ENCODE measurements at places on chromosomes 6 and 20.

GRCh38 chr20:44075191-44075949, 111.6 kb downstream of the JPH2 start:
- no peak for DNase-seq

GRCh38 chr20:52242237-52243230, 51.0 kb upstream of the ZFP64 start:
- no peak for DNase-seq

DNA sequence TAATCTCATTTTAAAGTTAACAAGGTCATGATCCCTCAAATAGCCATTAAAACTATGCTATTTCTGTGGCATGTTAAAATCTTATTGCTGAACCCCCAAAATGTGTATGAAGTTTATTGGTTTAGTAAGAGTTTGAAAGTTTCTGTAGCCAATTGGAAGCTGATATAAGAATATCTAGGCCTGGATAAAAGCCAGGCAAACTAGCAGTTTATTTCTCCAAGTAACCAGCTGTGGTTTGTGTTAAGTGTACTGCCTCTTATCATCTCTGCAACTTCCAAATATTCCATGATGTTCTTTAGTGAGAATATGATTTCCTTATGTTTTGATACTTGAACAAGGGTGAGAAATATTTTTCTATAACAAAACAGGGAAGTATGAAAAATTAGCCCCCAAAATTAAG, 76.7 kb downstream of the PRSS35 start:
- DNase-seq: no peak

- no peak for DNase-seq
These were observed 13.4 kb upstream of the NANP start for GRCh38 chr20:25637247-25637646.

- DNase-seq: peak; percentile 16
These were observed 60.3 kb downstream of the VTA1 start for GRCh38 chr6:142207265-142207877.

DNA sequence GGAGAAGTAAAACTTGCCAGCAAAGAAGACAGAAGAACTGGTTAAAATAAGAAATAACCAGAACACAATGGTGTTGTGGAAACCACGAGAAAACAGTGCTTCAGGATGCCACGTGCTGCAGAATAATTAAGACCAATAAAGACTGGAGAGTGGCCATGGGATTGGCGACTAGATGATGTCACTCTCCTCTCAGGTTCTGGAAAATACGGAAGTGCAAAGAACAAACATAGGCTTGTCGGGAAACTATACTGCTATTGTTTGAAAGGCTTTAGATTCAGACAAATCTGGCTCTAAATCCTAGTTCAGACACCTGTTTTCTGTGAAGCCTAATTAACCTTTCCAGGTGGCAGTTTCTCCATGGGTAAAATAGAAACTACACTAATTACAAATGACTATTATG, 138.4 kb upstream of the STXBP5 start:
- DNase-seq: no peak

GRCh38 chr20:48193627-48194425, 408.5 kb upstream of the SULF2 start:
- DNase-seq: no peak

DNA sequence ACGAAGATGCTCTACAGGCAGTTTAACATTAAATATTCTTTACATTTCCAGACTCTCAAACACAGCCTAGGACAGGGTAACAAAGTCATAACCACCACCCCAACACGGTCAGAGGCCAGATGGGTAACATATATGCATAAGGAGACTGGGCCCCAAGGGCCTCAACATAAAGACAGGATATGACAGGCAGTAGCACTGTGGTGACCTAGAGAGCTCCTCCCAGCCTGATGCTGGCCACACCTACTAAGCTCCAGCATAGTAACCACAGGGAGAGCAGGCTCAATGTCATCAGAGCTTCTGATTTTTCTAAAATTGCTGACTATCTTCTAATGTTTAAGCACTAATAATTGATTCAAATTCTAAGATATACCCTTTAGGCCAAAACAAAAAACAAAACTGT, 21.7 kb downstream of the SMLR1 start:
- DNase-seq: no peak

DNA sequence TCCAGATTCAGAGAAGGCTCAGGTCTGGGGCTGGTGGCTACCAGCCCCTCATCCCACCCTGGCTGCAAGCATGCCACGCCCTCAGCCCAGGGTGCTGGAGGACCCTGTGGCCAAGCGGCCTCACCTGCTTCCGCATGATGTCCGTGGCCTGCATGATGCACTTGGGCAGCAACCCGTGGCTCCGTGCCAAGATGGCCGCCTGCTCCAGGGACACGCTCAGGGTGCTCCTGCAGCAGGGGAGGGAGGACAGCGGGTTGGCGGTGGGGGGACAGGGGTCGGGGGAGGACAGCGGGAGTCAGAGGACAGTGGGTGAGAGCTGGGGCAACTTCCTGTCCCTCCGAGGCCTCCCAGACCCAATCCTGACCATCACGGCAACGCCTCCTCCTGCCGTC, 200.1 kb downstream of the PREX1 start:
- no peak for DNase-seq

DNA sequence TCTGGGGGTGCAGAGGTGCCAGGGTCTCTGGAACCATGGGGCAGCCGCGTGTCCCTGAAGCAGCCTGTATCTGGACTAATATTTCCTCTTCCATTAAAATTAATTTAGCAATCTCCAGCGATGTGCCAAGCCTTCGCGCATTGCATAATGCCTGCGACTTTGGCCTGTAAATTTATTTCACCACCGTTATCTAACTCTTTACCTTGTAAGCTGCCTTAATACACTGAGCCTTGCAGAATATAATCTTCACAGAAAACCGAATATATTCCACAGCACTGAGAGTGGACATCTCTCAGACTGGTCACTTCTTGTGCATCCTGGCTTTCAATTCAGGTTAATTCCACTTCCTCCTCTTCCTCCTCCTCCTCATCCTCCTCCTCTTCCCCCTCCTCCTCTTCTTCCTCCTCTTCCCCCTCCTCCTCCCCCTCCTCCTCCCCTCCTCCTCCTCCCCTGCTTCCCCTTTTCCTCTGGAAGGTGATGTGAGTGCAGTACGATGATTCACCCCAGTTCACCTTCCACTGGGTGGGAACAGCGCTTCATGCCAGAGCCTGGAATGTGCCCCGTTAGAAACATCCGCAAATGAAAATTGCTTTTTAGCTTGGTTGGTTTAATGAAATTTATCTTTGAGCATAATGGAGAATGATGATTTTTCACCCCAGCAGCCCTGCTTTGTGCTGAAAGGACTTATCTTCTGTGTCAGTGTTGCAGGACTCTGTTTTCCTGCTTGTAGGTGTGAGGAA, 101.4 kb downstream of the CDH4 start:
- DNase-seq: no peak

- DNase-seq: no peak
These were observed 77.9 kb upstream of the SALL4 start for GRCh38 chr20:51880188-51880587.

GRCh38 chr6:23006656-23007055, 437.3 kb downstream of the HDGFL1 start:
- DNase-seq: no peak

DNA sequence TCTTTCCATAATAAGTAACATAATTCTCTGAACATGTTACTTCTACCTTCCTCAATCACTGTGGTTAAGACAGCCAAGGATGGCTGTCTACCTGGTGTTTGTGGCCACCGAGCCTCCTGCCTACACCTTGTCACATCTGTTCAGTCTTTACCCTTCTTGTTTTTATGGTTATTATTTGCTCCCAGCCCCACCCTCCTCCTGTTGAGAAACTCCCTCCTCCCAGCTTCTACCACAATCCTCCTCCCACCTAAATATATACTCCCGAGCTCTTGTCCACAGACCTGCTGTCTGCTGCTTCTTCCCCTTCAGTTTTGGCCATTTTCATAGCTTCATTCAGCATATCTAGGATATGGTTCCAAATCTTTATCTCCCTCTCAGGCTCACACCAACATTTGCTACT, 35.7 kb upstream of the GABRR1 start:
- DNase-seq: no peak

GRCh38 chr6:36701401-36701991, 3.9 kb downstream of the RAB44 start:
- DNase-seq: no peak

DNA sequence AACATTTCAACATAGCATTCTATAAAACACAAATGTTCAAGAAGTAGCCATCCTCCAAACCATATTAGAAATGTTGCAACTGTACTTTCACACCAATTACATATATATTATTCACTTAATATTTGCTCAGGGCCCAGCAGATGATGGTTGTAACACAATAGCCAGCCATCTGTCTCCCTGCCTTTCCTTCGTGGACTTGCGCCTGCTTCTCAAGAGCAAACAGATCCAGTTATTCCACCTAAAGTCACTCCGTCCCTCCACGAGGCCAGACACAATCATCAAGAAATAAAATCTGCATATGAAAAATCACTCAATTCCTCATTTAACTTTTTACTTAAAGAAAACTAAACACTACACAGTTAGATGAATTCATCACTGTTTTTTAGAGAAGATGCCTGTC, 160.4 kb downstream of the RALGAPA2 start:
- no peak for DNase-seq

DNA sequence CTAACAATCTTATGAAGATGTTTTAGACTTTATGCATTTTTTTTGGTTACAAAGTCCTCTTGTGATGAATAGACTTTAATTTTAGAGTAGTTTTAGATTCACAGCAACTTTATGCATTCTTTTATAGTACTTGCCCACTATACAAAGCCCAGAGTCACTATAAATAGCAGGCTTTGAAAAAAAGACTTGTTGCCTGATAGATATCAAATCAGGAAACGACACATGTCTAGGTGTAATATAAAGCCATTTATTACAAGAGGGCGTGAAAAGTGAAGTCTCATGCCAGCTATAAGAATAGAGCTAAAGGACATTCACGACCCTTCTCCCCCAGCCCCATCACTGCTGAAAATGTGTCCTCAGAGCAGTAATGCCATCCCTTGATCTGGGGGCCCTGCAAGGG, 78.0 kb upstream of the MRPS10 start:
- DNase-seq: no peak

DNA sequence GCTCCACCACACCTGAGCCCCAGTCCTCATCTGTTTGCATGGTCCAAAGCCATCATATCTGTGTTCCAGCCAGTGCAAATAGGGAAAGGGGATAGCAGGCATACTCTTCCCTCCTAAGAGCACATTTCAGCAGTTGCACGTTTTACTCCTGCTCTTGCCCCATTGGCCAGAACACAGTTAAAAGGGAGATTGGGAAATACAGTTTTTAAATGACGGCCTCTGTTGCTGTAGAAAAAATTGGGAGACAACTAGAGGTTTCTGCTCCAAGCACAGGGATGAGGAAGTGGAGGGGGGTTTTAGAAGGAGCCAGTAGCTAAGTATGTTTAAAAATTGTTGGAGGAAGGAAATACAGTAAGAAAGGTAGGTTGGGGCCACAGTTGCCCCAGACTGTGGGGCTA, 14.6 kb upstream of the STK35 start:
- no peak for DNase-seq

- DNase-seq: no peak
These were observed 725.1 kb downstream of the KIF16B start for GRCh38 chr20:15848126-15848525.

DNA sequence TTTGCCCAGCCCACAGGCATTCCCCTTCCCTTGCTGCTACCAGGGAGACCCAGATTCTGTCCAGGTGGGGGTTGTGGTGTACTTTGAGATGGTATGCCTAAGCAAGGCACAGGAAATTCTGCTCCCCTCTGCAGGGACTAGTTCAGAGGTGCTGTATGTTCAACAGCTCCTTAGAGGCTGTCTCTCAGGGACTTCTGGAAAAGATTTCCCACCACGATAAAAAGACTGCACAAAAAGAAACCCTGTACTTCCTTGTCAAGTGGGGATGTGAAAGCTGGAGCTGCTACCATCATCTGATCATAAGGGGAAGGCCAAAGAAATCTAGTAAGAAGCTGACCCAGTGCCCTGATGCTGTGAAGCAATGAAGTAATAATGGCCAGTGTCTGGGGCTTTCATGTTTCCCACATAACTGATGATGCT, 51.5 kb upstream of the SMIM29 start:
- DNase-seq: no peak

- no peak for DNase-seq
These were observed 2.2 kb upstream of the SNPH start for GRCh38 chr20:1263853-1264252.

DNA sequence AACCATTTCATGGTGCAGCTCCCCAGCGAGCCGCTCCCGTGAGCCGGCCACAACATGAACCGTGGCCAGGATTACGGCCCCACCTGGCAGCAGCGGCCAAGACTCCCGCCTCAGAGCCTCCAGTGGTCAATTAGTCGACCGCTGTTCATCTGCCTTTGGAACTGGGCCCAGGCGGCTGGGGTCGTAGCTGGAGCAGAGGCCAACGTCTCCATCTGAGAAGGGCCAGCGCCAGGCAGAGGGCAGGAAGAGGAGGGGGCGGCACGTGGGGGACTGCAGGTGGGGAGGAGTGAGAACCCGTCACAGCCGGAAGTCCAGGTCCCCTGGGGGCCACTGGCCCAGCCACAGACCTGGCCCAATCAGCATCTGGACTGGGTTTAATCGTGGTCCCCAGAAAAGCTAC, 184.3 kb downstream of the TAF4 start:
- DNase-seq: no peak

DNA sequence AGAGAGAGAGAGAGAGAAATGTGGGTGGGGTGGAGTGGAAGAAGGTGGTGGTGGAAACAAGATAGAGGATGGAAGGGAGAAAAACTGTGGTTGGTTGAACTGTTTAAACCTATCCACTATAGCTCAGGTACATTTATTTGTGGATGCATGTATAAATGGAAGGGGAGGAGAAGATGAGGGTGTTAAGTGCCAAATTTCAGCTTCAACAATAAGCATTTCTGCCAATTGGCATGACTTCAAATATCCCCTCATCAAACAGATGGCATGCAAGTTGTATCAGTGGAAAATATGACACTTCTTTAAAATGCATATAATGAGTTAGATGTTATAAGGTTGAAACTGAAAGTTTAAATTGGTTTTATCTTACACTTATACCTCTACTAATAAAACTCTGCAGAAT, 216.1 kb downstream of the LMBRD1 start:
- no peak for DNase-seq

GRCh38 chr6:111263837-111264236, 176.5 kb downstream of the SLC16A10 start:
- DNase-seq: no peak

GRCh38 chr6:50815436-50816114, 3.1 kb upstream of the TFAP2B start:
- no peak for DNase-seq

- DNase-seq: no peak
These were observed 5.3 kb upstream of the ACAT2 start for GRCh38 chr6:159756508-159756907.
